Thymus (tissue), 14 donors: ENCODE measurements at places on chromosomes 6 and 20. TPM values are rescaled to one million over a fixed set of nuclear protein-coding genes. Genes with fewer than 3 reads are reported as not detected.

TGM2 gene
- 9.3 TPM for total RNA-seq

DNA sequence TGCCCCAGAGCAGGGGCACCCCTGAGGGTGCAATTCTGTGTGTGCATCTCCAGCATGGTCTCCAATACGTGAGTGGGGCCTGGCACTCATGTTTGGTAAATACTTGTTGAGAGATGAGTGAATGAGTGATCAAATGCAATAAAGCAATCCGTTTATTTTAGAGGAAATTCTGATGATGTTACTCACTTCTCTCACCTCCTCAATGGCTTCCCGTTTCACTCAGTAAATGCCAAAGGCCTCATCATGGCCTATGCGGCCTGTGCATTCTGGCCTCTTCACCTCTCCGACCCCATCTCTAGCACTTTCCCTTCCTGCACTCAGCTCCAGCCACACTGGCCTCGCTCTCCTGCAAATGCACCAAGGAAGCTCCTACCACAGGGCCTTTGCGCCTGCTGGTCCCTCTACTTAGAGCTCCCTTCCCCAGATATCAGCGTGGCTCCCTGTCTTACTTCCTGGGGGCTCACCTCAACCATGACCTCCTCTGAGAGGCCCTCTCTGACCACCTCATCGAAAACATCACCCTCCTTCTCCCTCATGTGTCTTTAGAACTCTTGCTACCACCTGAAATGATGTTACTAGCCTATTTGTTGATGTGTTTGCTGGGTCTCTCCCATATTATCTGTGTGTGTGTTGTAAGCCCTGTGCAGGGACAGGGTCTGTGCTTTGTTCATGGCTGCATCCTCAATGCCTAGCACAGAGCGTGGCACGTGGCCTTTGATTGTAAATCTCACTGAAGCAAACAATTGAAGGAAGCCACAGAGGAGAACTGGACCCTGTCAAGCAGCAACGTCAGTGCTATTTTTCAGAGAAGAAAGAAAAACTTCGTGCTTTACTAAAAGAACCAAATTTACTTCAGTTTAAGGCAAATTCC, 42.6 kb downstream of the RAB44 start:
- DNase-seq = no peak

- DNase-seq = no peak
These were observed 31.1 kb upstream of the CCR6 start for GRCh38 chr6:167091805-167092107.

DNA sequence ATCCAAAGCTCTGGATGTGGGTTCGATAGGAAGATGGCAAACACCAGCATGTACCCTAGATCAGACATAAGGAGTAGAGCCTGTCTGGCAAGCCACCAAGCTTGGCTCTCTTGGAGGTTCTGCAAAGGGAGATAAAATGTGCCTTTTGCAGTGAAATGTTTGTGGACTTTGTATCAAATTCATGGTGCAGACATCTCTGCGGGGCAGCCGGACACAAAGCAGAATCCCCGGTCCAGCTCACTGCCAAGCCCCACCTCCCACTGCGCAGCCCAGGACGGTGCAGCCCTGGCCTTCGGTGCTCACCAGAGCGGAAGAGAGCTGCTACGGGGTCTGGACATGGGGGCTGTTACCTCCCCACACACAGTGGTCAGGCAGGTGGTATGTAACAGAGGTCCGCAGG, 333.6 kb upstream of the JARID2 start:
- no peak for DNase-seq

- no peak for DNase-seq
These were observed 207.8 kb upstream of the KCNG1 start for GRCh38 chr20:51230727-51231126.

DNA sequence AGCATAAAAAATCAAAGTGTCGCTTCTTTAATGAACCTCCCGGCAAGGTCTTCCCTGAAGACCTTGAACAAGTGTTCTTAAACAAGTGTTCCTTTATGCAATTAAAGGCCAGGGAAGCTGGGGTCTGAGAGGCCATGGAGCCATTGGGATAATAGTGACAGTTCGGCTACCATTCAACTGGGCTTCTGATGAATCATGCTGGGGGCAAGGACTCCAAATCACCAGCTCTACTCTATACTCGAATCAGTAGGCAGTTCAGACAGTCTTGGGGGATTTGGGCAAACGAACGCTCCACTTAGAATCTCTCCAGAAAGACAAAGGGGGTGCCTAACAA, 34.7 kb upstream of the EZR start:
- DNase-seq = no peak
